ENCODE measurements at places on chromosomes 6 and 20. TPM values are rescaled to one million over a fixed set of nuclear protein-coding genes. Genes with fewer than 3 reads are reported as not detected.

Gene SLC52A3
- total RNA-seq, result not detected

DNA sequence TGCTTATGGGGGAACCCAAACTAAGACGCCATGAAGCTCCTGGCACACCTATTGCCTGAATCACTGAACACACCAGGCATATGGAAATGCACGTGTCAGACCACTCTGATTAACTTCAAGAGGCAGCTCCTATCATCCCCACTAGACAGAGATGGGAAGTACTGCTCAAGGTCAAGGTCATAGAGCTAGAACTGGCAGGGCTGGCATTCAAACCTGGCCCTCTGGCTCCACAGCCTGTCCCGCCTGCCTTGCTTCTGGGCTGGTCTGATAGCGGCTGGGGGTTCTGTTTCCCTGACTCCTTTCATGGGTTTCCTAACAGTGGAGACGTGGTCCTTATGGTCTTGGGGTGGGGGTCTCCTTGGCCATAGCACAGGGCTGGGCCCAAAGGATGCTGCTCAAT, 22.6 kb upstream of the DSN1 start:
- no peaks in the 10 kb centered on the region for H3K27me3 ChIP-seq
- DNase-seq, result no peak
- H3K4me1 ChIP-seq, result no peaks in the 10 kb centered on the region
- H3K4me3 ChIP-seq, result no peak overlapping the region

Gene FAM209B
- 2.9 TPM for total RNA-seq

DNA sequence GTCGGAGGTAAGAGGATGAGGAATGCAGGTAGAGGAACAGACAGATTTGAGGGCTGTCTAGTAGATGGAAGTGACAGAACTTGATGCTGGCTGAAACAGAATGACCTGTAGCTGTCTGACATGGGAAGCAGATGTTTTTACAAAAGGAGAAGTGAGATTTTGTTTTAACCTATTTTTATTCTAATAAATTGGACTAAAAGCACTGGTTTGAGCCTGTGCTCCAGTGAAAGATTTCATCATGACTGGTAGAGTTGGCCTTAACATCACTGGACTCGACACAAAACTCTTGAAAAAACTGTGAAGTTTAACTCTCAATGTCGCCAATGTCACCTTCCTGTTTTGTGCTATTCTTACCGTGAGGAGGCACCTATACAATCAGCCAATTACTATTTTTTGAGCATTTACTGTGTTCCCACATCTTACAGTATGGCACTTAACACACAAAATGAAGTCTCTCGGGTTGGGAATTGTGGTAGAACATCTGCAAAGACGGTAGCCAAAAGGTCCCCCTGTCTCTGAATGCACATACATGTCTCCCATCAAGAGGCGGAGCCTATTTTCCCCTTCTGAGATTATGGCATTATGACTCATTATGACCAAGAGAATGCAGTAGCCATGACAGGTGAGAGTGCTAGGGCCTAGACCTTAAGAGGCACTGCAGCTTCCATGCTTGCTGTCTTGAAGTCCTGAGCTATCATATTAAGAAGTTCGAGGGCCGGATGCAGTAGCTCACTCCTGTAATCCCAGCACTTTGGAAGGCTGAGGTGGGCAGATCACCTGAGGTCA, 93.2 kb downstream of the FOXF2 start:
- no peak overlapping the region for H3K4me3 ChIP-seq
- H3K27ac ChIP-seq, result no peak overlapping the region
- no peaks in the 10 kb centered on the region for H3K36me3 ChIP-seq
- no peaks in the 10 kb centered on the region for H3K27me3 ChIP-seq
- no peak for DNase-seq

DNA sequence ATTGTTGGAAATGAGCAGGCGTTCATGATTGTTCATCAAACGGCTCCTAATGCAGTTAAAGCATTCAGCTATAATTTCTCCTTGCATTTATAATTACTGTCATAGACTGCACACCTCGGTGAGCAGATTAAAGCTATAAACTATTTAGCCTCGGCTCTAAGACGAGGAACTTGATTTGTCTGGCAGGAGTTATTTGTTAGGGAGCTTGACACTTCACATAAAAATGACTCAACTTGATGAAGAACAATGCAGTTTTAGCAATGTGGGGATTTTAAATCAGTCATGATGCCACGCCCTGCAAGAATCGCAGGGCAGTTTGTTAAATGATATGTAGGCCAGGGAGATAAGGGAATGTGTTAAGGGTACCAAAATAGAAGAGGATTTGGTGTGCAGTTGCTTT, 290.2 kb downstream of the TSHZ2 start:
- no peak for DNase-seq
- H3K27ac ChIP-seq, result no peak overlapping the region
- H3K27me3 ChIP-seq, result no peaks in the 10 kb centered on the region
- no peaks in the 10 kb centered on the region for H3K4me1 ChIP-seq
- no peak overlapping the region for H3K4me3 ChIP-seq

Gene LEMD2
- total RNA-seq, result 115 TPM

Gene GNAS-AS1
- 1.5 TPM for total RNA-seq

Gene CCN5
- total RNA-seq, result not detected

DNA sequence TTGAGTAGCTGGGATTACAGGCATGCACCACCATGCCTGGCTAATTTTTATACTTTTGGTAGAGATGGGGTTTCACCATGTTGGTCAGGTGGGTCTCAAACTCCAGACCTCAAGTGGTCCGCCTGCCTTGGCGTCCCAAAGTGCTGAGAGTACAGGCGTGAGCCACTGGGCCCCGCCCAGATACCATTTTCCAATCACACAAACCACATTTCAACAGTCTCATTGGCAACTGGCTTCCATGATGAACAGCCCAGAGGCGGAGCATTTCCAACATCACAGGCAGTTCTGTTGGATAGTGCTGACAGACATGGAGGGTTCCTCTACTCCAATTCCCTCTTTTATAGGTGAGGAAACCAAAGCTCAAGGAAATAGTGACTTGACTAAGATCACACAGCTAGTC, 43.9 kb upstream of the PLCB4 start:
- no peaks in the 10 kb centered on the region for H3K4me1 ChIP-seq
- no peaks in the 10 kb centered on the region for H3K36me3 ChIP-seq
- no peaks in the 10 kb centered on the region for H3K27me3 ChIP-seq
- no peak overlapping the region for H3K4me3 ChIP-seq

DNA sequence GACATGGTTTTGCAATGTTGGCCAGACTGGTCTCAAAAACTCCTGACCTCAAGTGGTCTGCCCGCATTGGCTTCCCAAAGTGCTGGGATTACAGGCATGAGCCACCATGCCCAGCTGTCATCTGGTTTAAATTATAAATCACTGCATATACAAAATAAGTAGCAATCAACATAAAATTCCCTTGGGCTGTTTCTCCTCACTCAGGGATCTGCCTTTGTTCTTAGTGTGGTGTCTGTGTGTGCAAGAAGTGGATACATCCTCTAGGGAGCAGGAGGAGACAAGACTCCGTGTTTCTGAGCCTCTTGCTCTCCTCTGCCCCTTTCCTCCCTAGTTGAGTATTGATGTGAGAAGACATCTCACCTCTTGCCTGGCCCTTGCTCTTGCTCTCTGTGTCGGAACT, 65.2 kb upstream of the ADGRF4 start:
- H3K4me3 ChIP-seq, result no peak overlapping the region
- no peaks in the 10 kb centered on the region for H3K27me3 ChIP-seq
- no peaks in the 10 kb centered on the region for H3K36me3 ChIP-seq
- H3K4me1 ChIP-seq, result peaks cover 3% of the 10 kb centered on the region
- no peak for DNase-seq

GRCh38 chr20:63137851-63138415, 78.0 kb downstream of the YTHDF1 start:
- no peak overlapping the region for H3K27ac ChIP-seq
- no peak for DNase-seq
- H3K36me3 ChIP-seq, result no peaks in the 10 kb centered on the region
- peaks cover 2% of the 10 kb centered on the region for H3K27me3 ChIP-seq
- no peak overlapping the region for H3K4me3 ChIP-seq
- H3K4me1 ChIP-seq, result no peaks in the 10 kb centered on the region

Gene LY6G6F
- not detected for total RNA-seq

DNA sequence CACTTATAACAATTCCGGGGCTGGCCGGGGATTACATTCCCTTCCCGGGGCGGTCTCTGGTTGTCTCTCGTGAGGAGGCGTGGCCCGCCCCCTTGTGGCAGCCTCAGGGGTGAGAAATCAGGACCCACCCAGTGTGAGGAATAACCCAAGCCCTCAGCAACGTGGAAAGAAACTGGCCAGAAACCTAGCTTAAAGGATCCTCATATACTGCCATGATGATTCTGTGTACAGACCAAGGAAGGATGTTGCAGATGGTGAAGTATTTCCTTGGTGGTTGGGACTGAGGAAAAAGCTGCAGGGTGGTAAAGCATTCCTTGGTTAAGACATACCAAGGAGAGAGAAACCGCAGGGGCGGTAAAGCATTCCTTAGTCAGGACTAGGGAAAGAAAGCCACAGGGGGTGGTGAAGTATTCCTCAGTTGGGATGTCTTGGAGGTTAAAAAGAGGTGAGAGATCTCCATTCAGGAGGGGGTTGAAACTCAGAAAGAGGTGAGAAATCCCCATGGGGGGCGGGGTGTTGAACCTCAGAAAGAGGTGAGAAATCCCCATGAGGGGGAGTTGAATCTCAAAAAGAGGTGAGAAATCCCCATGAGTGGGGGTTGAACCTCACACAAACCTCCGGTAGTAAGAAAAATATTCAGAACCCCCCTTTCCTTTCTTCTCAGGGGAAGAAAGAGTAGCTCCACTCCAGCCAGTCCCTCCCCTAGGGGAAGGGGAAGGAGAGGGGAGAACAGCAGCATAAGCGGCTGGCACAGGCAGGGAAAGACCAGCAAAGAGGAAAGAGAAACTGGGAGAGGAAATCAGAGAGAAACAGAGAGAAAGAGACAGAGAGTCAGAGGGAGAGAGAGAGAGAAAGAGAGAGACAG, 238.1 kb downstream of the RNGTT start:
- H3K36me3 ChIP-seq, result peaks cover 4% of the 10 kb centered on the region
- no peaks in the 10 kb centered on the region for H3K4me1 ChIP-seq
- DNase-seq, result no peak

Gene SAMD3
- total RNA-seq, result 38.5 TPM

DNA sequence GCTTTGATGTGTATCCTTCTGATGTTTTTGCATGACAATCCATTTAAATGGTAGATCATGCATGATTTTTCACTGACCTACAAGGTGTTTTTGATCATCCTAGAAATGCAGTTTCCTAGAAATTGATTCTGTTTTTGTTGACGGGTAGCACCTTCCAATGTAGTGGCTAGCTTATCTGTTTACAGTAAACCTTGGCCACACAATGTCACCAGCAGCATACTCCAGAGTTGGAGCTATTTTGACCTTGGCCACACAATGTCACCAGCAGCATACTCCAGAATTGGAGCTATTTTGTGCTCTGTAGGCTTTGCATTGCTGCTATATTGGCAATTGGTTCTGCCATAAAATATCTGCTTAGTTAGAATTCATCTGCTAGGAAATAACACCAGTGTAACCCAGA, 74.6 kb upstream of the NAA20 start:
- H3K4me3 ChIP-seq, result no peak overlapping the region
- H3K27ac ChIP-seq, result no peak overlapping the region
- no peak for DNase-seq
- no peaks in the 10 kb centered on the region for H3K27me3 ChIP-seq
- H3K4me1 ChIP-seq, result peaks cover 7% of the 10 kb centered on the region
- H3K36me3 ChIP-seq, result no peaks in the 10 kb centered on the region

DNA sequence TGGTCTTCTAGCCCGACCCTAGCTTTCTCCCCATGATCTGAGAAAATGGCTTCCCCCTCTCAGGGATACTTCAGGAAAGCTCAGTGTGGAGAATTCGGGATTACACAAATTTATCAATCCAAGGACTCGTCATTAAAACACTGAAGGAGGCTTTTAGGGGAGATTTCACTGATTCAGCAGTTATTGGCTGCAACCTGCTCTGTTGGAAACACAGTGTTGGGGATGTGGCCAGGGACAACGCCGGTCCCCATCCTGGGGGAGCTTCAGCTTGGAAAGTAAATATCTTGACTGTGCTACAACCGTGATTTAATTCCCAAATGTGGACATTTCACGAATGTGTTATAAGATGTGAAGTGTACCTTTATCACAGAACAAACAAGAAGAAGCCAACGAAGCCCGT, 44.8 kb upstream of the ZNF831 start:
- H3K4me1 ChIP-seq, result peaks cover 65% of the 10 kb centered on the region
- no peaks in the 10 kb centered on the region for H3K36me3 ChIP-seq
- DNase-seq, result no peak
- no peak overlapping the region for H3K4me3 ChIP-seq

GRCh38 chr6:129744201-129744879, 34.4 kb upstream of the ARHGAP18 start:
- DNase-seq, result no peak
- H3K36me3 ChIP-seq, result no peaks in the 10 kb centered on the region
- H3K27ac ChIP-seq, result no peak overlapping the region
- peaks cover 13% of the 10 kb centered on the region for H3K4me1 ChIP-seq
- H3K27me3 ChIP-seq, result no peaks in the 10 kb centered on the region

Gene PROKR2
- not detected for total RNA-seq

- H3K4me1 ChIP-seq, result peaks cover 5% of the 10 kb centered on the region
- DNase-seq, result no peak
- H3K27me3 ChIP-seq, result peaks cover 86% of the 10 kb centered on the region
- H3K4me3 ChIP-seq, result no peak overlapping the region
- H3K27ac ChIP-seq, result no peak overlapping the region
- no peaks in the 10 kb centered on the region for H3K36me3 ChIP-seq
These were observed 15.0 kb upstream of the ABHD16B start for GRCh38 chr20:63846128-63846771.

DNA sequence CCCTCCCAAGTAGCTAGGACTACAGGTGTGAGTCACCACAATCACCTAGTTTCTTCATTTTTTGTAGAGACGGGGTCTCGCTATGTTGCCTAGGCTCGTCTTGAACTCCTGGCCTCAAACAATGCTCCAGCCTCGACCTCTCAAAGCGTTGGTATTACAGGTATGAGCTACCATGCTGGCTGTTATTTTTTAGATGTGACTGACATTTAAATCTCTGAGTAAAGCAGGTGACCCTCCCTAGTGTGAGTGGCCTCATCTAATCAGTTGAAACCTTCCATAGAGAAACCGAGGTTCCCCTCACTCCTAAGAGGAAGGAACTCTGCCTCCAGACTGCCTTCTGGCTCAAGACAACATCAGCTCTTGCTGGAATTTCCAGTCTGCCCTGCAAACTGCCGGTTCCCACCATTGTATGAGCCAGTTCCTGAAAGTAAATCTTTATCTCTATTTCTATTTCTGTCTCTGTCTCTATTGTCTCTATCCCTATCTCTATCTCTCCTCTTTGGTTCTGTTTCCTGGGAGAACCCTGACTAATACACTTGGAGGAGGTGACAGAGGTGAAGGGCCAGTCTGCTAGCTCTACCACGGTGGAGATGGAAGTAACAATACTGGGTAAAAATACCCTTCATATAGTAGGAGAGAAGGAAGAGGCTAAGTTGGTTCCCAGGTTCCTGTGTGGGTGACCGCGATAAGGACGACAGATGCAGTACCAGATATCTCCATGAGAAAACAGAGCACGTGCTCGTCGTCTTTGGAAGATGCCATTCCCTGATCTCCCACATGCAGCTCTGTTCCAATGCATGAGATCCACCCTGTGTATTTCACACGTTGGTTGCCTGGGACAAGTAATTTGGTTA, 81.0 kb downstream of the MYB start:
- H3K4me1 ChIP-seq, result no peaks in the 10 kb centered on the region
- DNase-seq, result no peak
- H3K27me3 ChIP-seq, result no peaks in the 10 kb centered on the region
- H3K27ac ChIP-seq, result no peak overlapping the region
- H3K4me3 ChIP-seq, result no peak overlapping the region

GRCh38 chr6:41676431-41676830, 38.2 kb downstream of the MDFI start:
- H3K27me3 ChIP-seq, result no peaks in the 10 kb centered on the region
- H3K27ac ChIP-seq, result no peak overlapping the region
- no peak for DNase-seq
- H3K4me1 ChIP-seq, result no peaks in the 10 kb centered on the region
- H3K36me3 ChIP-seq, result no peaks in the 10 kb centered on the region
- H3K4me3 ChIP-seq, result no peak overlapping the region
